Left lung (tissue), 14 donors: ENCODE measurements at places on chromosomes 2 and 18. TPM values are rescaled to one million over a fixed set of nuclear protein-coding genes. Genes with fewer than 3 reads are reported as not detected.

- H3K27ac ChIP-seq = no peak overlapping the region
- DNase-seq = no peak
- H3K4me1 ChIP-seq = peaks cover 8% of the 10 kb centered on the region
- H3K4me3 ChIP-seq = no peak overlapping the region
Observed at GRCh38 chr2:119809339-119810048, 49.8 kb downstream of the PTPN4 start.

The BUB1 gene
- total RNA-seq = 7.1 TPM

DNA sequence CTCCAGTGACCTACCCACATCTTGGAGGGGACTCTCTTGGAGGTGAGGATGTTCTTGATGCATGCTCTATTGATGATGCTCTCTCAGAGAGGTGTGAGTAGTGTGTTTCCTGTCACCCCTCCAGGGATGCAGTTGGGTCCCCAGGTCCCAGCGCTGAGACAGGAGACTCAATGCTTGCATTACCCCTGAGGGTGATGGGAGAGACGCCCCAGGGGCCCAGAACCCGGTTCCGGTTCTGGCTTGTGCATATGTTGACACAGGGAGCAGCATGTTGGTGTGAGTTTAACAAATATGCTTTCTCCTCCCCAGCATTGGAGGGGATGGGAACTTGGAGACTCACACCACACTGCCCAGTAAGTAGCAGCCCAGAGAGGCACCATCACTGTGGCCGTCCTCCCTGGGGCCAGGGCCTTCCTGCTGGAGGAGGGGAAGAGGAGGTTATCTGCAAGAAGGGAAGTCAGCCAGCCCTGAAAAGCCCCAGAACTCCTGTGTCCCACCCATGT, 124.5 kb downstream of the PLB1 start:
- no peak for DNase-seq
- peaks cover 21% of the 10 kb centered on the region for H3K4me1 ChIP-seq
- no peaks in the 10 kb centered on the region for H3K27me3 ChIP-seq
- H3K36me3 ChIP-seq = no peaks in the 10 kb centered on the region
- H3K27ac ChIP-seq = no peak overlapping the region
- H3K4me3 ChIP-seq = no peak overlapping the region

DNA sequence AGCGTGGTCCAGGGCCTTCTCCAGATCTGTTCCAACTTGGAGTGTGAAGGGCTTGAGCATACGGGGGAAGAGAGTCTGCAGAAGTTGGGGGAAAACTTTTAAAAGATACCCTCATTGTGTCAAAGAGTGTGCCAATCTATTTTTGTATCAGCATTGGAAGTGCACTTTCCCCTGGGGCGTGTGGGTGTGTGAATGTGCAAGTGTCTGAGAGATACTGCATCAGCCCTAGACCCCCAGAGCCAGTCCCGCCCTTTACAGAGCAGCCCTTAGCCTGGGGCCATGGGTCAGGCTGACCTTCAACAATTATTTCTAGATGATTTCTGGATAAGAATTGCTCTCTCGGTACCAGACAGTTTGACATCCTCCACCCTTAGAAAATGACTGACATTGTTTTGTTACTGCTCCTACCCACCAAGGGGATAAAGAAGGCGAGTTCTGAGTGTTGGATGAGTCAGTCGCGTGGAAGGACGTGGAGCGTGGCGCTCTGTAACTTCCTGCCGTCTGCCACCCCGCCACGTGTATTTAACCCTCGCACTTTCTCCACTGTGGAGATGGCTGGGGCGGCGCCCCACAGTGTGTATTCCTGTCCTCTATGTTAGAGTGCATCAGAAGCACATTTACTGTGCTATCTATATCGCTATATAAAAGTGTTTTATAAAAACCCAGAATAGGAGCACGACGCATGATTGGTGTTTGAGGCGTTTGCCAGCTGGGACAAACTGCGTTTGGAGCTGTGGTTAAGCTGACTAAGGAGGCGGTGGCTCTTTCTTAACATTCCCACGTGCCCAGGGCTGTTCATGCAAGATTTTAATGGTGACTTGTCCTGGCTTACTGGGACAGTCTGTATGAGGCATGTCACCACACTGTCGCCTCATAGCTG, 122.6 kb downstream of the CABLES1 start:
- H3K4me3 ChIP-seq = no peak overlapping the region
- no peaks in the 10 kb centered on the region for H3K27me3 ChIP-seq
- no peak for DNase-seq
- peaks cover 9% of the 10 kb centered on the region for H3K36me3 ChIP-seq
- peaks cover 19% of the 10 kb centered on the region for H3K4me1 ChIP-seq
- peak overlapping the region; percentile 33 for H3K27ac ChIP-seq

The HOXD12 gene
- not detected for total RNA-seq

The POLE4 gene
- 66.9 TPM for total RNA-seq
